ENCODE measurements at places on chromosomes 6 and 20.

GRCh38 chr20:54190217-54190616, 16.4 kb upstream of the CYP24A1 start:
- DNase-seq: no peak

- DNase-seq: no peak
Measured at GRCh38 chr20:3659492-3660261, 3.5 kb downstream of the GFRA4 start.

- peak; percentile 37 for DNase-seq
Measured at GRCh38 chr6:35569011-35569461, 56.3 kb upstream of the TULP1 start.

DNA sequence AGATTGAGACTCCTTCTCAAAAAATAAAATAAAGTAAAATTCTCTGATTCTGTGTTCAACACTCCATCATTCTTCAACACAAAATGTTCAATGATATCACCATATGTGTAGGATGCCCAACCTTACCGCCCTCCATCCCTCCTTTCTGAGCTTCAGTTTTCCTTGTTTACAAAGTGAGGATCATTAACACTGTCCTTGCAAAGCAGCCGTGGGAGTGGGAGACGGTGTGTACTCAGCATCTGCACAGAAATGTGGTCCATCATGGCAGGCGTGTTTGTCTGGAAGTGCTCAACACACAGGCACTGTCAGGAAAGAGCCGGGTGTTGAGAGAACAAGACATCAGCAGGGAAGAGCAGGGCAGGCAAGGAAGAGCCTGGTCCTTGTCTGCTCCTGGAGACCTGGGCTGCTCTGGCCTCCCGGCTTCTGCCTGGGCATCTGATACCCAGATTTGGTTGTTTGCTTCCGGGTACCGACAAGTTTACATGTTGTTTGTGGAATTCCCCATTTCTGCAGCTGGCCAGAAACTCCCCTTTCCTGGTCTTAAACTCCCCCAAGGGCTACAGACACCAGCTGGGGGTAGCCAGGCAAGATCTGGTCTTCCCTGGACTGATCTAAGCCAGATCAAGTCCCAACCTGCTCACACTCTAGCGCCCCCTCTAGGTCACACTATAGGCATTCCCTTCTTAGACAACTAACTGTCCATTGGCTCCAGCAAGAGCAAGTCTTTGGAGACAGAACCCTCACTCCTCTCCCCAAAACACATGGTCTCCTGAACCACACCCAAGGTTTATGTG, 26.7 kb upstream of the TTPAL start:
- DNase-seq: no peak

GRCh38 chr6:133837801-133838349, 51.0 kb upstream of the TCF21 start:
- DNase-seq: peak; percentile 28

- DNase-seq: no peak
Measured at GRCh38 chr6:105587349-105588122, 184.7 kb upstream of the PREP start.

DNA sequence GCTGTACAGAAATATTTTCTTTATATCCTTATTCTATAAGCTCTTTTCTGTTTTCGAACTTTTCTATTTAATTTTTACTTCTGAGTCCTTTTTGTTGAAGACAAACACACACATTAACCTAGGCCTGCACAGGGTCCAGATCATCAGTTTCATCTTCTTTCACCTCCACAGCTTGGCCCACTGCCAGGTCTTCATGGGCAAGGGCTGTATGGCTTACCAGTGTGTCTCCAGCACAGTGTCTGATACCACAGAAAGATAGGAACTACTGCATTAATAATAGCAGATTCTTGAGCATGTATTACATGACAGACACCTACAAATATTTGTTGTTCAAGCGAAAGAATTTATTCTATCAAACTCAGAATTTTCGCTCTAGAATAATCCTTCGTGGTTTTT, 24.4 kb downstream of the QKI start:
- peak; percentile 16 for DNase-seq

DNA sequence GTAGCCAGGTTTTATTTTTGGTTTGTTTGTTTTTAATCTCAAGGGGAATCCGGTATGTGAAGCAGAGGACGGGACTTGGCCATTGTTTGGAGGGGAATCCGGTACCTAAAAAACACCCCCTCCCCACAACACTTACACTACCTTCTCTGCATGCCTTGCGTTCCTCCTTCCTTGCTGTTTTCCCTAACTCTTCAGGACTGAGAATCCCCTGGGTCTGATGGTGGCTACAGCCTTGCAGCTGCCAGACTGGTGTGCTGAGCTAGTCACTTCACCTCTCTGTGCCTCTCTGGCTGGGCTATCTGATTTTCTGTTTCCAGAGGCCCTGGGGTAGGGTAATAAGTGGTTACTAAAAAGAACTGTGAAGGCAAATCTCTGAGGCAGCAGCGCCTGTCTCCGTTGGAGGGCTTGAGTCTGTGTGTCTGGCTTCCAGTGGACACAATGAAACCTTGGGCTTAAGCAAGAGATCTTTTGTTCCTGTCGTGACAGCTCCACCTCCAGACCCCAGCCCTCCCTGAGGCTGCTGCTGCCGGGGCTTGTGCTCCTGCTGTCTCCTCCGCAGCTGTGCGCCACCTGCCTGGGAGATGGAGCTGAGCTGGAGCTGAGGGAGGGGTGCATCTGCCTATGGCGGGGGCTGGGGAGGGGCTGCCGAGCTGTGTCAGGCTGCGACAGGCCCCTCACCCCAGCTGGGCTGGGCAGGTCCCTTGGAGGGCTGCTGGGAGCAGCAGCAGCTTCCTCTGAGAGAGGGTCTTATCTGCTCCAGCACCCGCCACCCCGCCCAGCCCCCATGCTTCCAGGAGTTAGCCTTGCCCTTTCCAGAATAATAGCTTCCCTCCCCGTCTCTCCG, 65.8 kb upstream of the CCDC167 start:
- DNase-seq: no peak

- no peak for DNase-seq
Measured at GRCh38 chr6:54846243-54846856, at the start of gene FAM83B. TSS of gene FAM83B (plus strand) at chr6:54846771. CDS start at chr6:54870247, 23,476 bp downstream.

DNA sequence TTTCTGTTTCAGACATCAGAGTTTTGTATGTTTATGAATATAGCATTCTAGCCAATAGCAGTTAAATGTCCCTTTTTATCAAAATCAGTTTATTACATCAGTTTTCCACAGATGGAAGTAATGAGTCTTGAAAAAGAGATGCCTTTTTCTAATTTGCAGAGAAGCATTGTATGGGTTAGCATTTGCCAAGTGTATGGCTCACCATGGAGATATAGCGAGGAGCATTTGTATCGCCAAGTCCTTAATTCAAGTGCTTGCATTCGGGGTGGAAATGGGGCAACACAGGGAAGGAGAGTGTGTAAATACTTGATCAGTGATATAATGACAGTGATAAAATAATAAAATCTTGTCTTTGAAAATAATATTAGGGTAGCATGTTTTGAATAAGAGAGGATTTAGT, 42.9 kb downstream of the TXLNB start:
- DNase-seq: no peak

GRCh38 chr6:106084989-106085691, 996 bp upstream of the PRDM1 start:
- DNase-seq: no peak

GRCh38 chr6:101517632-101518031, 124.1 kb downstream of the GRIK2 start:
- no peak for DNase-seq

DNA sequence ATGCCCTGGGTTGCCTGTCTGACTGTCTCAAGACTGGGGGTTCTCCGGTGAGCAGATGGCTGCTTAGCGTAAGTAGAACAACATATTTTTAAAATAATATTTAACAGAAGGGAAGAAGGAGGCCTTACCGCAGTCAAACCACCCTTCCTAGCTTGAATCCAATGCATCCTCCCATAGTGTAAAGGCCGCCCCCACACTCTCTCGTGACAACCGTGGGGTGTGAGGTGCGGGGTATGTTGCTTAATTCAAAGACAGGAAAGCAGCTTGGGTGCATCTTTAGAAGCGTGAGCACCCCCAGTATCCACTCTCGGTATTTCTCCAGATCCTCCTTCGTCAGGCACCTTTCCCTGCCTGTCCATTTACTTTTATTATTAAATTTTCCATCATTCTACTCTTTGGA, 501.2 kb upstream of the CDH4 start:
- DNase-seq: no peak

- DNase-seq: no peak
Measured at GRCh38 chr6:31541059-31541657, 645 bp downstream of the DDX39B start.

- no peak for DNase-seq
Measured at GRCh38 chr6:129233458-129234134, 350.7 kb downstream of the LAMA2 start.

DNA sequence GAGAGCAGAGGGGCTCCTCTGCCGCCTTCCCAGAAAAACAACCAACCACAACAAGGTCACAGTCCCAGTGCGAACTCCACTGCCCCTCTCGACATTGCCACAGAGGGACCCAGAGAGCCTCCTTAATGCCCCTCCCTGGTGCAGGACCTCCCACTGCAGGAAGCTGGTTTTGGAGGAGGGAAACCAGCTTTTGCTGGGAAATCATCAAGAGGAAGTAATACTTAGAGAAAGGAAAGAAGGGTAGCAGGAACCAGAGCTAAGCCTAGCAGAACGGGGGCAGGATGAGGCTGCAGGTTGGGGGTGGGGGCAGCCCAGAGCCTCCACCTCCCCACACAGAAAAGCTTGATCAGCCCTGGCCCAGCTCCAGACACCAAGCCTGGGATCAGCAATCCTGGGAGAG, 37.7 kb upstream of the SIRPA start:
- no peak for DNase-seq

DNA sequence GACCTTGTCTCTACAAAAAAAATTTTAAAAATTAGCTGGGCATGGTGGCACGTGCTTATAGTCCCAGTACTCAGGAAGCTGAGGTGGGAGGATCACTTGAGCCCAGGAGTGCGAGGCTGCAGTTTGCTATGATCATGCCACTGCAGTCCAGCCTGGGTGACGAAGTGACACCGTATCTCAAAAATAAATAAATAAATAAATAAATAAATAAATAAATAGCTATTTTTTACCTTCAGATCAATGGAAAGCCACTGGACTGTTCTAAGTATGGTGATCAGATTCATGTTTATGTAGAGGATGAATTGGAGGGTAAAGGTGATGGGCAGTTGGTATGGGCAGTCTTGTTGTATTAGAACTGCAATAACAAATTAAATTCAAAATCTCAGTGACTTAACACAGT, 24.0 kb downstream of the DSTN start:
- DNase-seq: no peak

DNA sequence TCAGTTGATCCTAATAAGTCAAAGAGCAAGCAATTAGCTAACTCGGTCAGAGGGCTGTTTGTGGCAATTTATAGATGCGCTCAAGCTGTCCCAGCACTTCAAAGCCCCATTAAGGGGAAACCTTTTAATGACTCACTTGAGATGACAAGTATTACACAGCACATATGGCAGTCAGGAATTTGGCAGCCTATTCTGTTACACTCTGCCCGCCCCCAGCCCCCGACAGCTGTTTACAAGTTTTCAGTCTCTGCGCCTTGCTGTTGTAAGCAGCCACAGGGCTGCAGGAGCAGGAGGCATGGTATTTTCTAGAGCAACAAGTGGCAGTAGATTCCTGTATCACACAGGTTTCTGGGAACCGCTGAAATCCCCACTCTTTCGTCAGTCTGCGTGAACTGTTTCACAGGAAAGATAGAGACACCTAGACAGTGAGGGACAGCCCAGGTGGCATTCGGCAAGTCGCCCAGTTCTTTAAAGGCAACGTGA, 263.0 kb downstream of the FOXC1 start:
- no peak for DNase-seq

DNA sequence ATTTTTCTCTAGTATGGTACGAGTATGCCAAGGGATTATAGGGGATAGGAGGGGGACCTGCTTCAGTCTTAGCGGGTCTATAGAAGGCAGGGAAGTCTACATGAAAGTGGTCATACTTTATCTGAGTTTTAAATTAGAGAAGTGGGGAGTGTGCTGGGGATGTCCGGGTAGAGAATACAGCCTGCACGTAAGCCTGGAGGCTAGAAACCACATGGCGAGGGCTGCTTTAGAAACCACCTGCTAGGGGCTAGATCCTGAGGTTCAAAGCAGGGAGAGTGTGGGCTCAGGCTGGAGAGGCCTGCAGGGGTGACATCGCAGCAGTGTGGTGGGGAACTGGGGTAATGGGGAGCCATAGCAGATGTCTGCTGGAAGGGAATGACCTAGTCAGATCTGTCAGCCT, 85.2 kb downstream of the VEGFA start:
- DNase-seq: no peak

GRCh38 chr6:67935976-67936477, 699.1 kb upstream of the ADGRB3 start:
- DNase-seq: no peak

DNA sequence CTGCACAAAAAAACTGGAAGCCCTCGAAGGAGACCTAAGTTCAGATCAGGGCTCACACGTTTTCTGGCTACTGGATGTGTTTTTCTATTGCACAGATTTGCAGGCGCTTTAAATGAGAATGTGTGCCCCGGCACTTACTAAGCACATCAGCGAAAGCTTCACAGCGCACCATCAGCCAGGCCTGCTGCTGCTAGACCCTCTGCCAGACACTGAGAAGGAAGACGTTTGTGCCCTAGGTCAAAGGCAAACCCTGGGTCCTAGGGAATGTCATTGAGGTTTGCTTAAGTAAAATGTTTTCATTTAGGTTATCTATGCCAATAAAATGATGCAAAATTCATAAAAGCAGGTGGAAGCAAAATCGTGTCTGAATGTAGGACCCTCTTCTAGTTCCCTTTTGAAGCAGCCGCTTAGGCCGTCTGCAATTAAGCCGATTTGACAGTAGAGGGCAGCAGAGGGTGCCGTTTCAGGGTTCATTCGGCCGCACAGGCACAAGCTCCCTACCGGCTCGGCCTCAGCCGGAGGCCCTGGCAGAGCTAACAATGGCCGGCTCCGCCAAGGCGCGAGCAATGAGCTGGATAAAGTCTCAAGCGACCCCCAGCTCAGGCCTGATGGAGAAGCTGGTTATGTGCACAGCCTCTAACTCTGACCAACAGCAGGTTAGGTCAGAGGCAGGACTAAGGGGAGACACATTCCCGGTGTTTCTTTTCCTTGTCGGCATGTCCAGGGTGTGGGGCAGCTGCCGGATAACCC, 107.2 kb upstream of the FOXA2 start:
- peak; percentile 34 for DNase-seq

DNA sequence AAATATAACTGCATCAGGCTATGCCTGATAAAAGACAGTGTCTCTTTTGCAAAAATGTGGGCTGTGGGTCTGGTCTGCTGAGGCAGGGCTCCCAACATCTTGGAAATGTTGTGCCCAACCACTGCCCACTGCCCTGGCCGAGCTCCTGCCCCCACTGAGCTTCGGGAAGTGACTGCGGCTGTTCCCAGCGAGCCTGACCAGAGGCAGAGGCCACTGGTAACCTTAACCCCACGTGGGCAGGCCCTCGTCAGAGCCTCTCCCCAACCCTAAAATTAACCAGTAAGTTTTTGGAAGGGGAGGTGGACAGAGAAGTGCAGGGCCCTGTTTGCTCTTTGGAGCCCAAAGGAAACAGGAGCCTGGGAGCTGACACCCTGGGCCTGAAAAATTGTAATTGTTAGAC, 225.9 kb downstream of the MAFB start:
- DNase-seq: no peak

GRCh38 chr6:40891686-40892085, 147.3 kb downstream of the UNC5CL start:
- DNase-seq: no peak

GRCh38 chr20:52534616-52535015, 343.0 kb upstream of the ZFP64 start:
- no peak for DNase-seq
